DMS 273 treated with DMSO at 0.1 percent for 48 hours (cell line): ENCODE measurements at places on chromosomes 11 and 22.

GRCh38 chr11:129418039-129418438 is 42.4 kb downstream of the BARX2 start:
- DNase-seq, result no peak

- no peak for DNase-seq
Measured at GRCh38 chr11:111624608-111625007, 22.4 kb downstream of the SIK2 start.

DNA sequence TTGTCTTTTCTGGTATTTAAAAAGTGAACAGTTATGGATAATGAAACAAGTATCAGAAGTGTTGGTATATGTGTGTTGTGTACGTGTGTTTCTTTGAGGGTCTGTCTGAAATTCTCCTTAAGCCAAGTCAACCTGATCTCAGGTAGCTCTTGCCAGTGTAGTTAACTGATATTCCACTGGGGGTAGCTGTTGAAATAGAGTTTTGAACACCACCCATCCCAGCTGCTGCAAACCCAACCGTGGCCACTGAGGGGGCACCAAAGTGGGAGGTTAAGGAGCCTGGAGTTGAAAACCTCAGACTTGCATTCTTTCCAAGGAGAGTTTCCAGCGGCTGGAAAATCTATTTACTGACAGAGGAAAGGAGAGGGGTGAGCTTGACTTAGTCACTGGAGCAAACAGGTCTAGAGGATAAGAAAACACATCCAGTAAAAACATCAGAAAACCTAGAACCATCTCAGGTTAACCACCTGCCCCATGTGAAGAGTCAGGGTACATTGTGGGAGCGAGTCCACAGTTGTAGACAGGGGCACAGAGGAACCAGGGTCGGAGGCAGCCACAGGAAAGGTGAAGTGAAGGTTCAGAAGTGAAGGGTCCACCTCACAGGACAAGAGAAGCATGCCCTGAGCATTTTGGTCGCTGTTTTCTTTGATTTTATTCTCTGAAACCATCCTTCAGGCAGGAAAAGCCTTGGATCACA is 8.8 kb upstream of the CUL5 start:
- DNase-seq, result peak; percentile 12

DNA sequence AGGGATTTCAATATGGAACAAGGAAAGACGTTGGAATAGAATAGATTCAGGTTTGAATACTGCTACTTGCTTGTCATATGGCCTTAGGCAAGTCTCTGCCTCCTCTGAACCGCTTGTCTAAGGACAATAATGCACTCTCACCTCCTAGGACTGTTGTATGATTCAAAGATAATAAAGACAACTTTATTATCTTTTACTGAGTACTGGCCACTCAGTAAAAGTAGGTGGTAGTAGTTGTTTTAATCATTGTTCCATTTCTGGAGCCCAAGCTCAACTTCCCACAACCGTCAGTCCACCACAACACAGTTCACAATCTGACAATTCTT is 134.2 kb downstream of the ME3 start:
- DNase-seq, result no peak

GRCh38 chr22:46047841-46048595 is 71.1 kb upstream of the WNT7B start:
- DNase-seq, result no peak

- DNase-seq, result no peak
Measured at GRCh38 chr22:21755851-21756284, 20.3 kb upstream of the YPEL1 start.

DNA sequence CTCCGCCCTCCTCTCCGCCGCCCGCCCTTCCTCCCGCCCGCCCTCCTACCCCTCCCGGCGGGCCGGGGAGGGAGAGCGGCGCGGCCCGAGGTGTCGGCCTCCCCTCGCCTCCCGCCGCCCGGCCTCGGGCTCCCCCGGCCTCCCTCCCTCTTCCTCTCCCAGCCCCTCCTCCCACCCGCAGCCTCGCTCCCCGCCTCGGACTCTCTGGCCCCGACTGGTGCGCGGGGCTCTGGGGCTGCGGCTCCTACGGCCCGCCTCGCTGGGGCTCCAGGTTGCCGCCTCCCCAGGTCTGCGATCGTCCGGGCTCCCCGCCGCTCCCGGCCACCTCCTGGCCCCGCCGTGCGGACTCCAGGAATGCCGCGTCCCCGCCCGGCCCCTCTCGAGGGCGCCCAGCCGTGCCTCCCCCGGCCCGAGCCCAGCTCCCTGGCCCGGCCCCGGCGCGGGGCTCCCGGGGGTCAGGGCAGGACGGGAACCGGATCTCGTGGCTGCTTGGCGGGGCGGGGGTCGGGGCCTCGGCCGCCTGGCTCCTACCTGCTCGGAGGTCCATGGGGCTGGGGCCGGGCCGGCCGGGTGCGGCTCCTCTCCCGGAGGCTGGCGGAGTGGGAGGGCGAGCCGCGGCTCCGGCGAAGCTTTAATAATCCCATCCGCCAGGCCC is at the start of gene CLCF1:
TSS of gene CLCF1 (minus strand) at position 606 of the 655 bp plus-strand sequence. CDS start at position 547, 59 bp downstream.
- no peak for DNase-seq

DNA sequence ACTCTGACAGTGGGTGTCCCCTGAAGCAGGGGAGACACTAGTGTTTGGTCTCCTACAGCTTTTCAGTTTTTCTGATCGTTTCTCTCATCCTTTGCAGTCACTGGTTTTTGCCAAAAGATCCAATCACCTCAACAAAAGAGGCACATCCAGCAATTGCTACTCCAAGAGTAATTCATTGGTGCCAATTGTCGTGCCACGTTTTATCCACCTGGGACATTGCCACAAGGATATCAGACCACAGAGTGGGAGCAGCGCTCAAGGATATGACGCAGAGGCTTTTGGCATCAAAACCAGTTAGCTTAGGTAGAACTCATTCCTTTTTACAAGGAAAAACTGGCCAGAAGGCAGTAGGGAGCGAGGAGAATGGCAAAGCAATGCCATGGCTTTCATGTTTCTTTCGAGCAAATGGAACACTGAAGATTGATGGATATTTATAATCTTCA is 40.9 kb upstream of the BLID start:
- DNase-seq, result no peak

GRCh38 chr11:3942160-3942955 is 86.9 kb downstream of the STIM1 start:
- DNase-seq, result no peak

DNA sequence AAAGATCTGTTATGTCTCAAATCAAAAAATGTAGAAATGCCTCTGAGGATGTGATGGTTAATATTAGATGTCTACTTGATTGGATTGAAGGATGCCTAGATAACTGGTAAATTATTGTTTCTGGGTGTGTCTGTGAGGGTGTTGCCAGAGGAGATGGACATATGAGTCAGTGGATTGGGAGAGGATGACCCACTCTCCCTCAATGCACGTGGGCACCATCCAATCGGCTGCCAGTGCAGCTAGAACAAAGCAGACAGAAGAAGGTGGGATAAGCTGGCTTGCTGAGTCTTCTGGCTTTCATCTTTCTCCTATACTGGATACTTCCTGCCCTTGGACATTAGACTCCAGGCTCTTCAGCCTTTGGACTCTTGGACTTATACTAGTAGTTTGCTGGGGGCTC is 430.3 kb downstream of the SOX6 start:
- no peak for DNase-seq

DNA sequence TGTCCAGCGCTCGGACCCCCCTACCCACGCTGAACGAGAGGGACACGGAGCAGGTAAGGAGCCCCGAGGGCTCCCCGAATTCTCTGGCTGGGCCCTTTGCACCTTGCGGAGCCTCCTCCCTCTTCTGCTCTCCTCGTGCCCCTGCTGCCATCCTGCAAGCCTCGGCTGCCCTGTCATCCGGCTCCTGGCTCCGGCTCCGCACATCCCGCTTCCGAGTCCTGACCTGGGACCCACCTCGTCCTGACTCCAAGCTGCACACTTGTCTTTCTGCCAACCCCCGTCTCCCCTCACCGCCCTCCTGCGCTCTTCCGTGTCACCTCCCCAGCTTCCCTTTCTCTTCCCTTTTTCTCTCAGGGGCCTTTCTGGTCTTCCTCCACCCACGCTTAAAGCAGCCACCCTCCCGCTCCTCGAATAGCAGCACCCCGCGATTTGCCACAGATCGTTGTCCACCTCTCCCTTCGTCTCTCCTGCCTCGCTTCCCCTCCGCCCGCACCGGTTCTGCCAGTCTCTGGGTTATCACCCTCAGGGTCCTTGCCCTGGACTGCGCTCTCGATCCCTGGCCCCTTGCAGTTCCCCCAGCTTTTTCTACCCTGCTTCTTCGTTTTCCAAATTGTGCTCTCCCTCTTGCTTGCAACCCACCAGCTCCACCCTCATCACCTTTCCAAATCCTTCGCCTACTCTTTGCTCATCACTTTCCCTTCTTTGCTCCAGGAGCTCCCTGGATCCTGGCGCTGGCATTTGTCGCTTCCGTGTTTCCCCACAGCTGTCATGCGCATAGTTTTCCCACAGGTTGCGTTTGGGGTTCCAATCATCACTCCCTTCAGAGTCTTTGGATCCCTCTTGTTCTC is 822 bp downstream of the MARK2 start:
- no peak for DNase-seq

- DNase-seq, result no peak
Measured at GRCh38 chr22:37381489-37381888, 45.8 kb downstream of the ELFN2 start.

GRCh38 chr11:120061761-120062560 is 76.0 kb downstream of the TRIM29 start:
- DNase-seq, result no peak

- no peak for DNase-seq
Measured at GRCh38 chr11:77101043-77101537, 1.6 kb upstream of the OMP start.

- no peak for DNase-seq
Measured at GRCh38 chr22:36589856-36590255, 60.9 kb upstream of the EIF3D start.

DNA sequence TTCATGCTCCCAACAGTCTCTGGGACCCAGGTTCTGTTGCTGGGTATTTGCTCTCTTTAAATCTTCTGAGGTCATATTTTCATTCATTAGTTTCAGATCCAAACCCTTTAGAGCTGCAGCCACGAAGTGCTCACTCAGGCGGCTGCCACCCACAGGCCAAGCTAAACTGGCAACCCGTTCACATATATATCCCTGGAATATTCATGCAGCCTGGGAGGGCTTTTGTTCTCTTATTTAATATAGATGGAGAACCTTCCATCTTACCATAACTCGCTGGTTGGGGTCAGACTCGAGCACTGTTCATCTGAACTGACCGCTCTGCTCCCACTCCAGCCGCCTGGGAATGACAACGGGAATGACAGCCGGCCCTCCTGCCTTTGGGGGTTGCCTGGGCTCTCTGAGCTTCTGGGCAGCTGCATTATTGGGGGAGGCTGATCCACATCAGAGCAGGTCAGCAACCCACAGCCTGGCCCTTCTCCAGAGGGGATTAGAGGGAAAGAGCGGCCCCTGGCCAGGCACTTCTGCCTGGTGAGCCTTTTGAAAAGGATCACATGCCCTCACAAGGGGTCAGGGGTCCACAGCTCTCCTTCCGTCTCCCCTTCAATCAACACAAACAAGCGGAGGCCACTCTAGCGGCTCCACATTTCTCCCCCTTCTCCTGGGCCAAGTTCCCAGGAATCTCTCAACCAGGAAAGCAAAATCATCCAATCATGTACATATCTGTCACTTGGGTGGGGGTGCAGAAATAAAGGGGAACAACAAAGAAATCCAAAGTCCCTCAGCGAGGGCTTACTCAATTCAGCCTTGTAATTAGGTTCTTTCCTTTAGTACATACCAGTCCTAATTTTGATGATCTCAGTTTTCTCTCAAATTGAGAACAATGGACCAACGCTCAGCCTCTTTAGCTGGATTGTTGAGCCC is 11.8 kb downstream of the TMEM184B start:
- no peak for DNase-seq

- no peak for DNase-seq
Measured at GRCh38 chr11:120403966-120404365, 67.8 kb downstream of the ARHGEF12 start.

GRCh38 chr11:68843703-68844312 is 2.1 kb upstream of the CPT1A start:
- peak; percentile 22 for DNase-seq

- DNase-seq, result no peak
Measured at GRCh38 chr11:112949781-112950575, 11.2 kb upstream of the NCAM1 start.

DNA sequence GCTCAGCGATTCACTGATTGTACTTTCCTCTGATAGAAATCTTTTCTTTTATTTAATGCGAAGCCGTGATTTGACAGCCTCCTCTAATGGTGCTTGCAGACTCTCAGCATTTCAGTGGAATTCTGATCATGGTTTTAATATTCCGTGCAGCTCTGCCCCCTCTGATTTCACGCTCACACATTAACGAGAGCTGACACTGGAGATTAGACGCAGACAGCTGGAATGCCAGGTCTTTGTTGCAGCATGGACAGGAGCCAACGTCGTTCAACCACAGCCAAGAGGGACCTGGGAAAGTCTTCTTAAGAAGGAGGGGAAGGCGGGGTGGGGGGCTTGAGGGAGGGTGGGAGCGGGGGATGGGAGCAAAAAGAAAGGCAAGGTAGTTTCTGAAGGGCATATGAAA is 186.4 kb downstream of the BLID start:
- DNase-seq, result no peak

DNA sequence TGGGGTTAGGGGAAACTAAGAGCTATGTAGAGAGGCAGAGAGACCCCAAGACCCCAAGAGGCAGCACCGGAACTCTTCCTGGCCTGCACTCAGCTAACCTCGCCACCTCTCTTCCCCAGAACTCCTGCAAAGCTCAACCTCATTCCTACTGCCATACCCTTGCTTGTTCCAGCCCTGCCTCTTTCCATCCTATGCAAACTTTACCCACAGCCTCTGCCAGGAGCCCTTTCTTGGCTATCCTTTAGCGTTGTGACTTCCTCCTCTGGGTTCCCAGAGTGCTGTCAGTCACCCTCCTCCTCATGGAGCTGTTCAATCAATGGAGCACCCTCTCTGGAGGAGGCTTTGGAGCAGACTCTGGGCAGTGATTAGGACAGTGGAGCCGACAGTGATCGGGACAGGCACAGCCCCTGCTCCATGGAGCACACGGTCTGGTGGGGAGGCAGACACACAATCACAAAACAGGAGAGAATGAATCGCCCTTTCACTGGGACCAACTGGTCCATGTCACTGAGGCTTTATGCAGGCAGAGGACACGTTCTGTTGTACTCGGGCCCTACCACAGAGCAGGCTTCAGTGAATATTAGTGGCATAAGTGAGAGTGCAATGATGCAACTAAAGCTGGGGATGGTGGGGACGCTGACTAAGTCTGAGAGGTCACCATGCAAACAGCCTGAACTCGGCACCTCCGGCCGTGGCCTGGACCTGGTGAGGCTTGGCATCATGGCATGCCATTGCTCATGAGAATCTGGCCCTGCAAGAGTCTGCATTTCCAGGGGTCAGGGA is 24.6 kb upstream of the P2RY2 start:
- no peak for DNase-seq

GRCh38 chr11:64134963-64135362 is 30.9 kb downstream of the MACROD1 start:
- DNase-seq, result no peak

GRCh38 chr11:80636999-80637398 is 1196.2 kb upstream of the TENM4 start:
- no peak for DNase-seq

GRCh38 chr11:109865548-109866186 is 227.5 kb upstream of the ZC3H12C start:
- no peak for DNase-seq

- DNase-seq, result no peak
Measured at GRCh38 chr11:125123194-125123946, 11.9 kb upstream of the TMEM218 start.

GRCh38 chr22:28883917-28884746 is 760 bp downstream of the ZNRF3 start:
- DNase-seq, result no peak

- DNase-seq, result no peak
Measured at GRCh38 chr11:128824191-128825049, 42.7 kb downstream of the KCNJ1 start.
